Stimulated activated CD4-positive, alpha-beta T cell treated with anti-CD3 and anti-CD28 coated beads, TNF-alpha, amount 100 ng/mL, for 1 hour (primary cell): ENCODE measurements at places on chromosomes 11 and 22.

- DNase-seq, result no peak
Measured at GRCh38 chr11:118061586-118062125, 15.2 kb upstream of the TMPRSS4 start.

- DNase-seq, result no peak
Measured at GRCh38 chr11:93869830-93870229, 19.4 kb upstream of the VSTM5 start.

GRCh38 chr22:17977371-17977770 lies 47.0 kb downstream of the MICAL3 start:
- DNase-seq, result no peak

DNA sequence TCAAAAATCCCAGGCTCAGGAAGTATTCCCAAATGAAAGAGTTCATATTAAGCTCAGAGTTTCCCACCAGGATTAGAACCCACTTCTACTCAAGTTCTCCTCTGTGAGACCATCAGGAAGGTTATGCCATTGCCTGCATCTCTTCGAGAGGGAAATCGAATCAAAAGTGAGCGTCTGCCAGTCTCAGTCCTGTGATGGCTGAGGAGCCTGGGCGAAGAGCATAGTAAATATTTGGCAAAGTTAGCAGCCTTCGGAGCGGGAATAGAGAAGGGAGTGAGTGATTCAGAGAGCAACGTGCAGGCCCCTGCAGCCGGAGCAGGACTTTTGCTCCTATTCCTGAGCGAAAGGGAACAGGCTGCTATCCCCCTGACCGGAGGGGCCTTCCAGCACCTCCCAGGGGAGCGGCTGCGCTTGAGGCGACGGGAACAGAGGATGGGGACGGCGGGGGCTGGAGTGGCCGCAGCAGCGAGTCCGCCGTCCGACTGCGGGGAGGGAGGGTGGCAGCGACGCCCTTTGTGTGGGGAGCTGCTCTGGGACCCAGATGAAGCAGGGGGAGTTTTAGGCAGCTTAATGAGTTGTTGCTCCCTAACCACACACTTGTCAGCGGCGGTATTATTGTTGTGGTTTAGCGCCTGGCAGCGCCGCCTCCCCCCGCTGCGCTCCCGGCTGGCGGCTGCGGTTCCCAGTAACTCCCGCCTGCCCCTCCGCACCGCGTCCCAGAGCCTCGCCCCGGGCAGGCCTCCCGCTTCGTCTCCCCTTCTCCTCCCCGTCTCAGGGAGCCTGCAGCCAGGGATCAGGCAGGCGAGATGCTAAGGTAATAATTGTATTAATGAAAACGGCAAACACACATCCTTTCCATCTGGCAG lies 21.7 kb upstream of the NRGN start:
- no peak for DNase-seq

DNA sequence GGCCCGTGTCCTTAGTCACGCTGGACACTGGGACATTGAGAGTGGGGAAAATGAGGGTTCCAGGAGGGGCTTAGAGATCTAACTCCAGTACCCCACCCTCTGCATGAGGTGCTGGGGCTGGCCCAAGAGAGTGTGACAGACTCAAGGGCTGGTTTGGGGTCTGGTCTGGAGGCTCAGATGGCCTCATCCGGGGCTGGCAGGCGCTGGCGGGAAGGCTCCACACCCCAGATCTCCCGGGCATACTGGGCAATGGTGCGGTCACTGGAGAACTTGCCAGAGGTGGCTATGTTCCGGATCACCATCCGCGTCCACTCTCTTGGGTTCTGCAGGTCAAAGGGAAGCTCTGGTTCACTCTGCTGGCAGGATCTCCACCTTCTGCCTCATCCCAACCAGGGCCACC lies 2.5 kb upstream of the RASGRP2 start:
- no peak for DNase-seq

- peak; percentile 16 for DNase-seq
Measured at GRCh38 chr22:35380537-35381423, at the start of gene HMOX1. Gene HMOX1 (plus strand): TSS chr22:35381096. CDS start chr22:35381174, 78 bp downstream.

DNA sequence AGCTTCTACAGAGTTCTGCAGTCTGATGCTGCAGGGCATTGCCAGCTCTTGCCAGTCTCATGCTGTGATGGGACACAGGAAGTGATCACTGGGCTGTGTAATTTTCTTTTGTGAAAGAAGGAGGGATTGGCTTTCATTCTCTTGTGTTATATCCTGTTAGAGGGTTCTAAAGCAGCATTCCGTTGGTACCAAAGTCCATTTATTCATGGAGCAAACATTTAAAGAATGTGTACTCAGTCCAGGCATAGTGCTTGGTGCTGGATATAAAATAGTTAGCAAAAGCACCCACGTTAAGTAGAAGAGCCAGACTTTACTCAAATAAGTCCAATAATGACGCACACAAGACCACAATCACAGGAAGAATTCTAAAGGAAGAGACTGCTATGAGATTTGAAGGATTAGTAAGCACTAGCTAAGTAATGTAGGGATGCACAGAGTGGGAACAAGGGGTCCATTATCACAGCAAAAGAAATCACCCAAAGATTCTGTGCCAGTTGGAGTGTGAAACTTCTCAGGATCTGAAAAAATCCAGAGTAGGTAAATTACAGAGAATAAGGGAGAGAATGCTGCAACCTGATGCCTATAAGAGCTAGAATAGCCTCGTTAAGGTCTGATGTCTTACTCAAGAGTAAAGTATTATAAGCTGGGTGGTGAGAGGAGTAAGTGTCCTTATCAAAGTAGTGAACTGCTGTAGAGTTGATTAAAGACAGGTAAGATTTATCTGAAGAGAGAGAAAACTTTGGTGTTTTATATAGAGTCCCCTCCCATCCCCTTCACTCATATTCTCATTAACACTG lies 728.3 kb downstream of the METTL15 start:
- DNase-seq, result no peak

DNA sequence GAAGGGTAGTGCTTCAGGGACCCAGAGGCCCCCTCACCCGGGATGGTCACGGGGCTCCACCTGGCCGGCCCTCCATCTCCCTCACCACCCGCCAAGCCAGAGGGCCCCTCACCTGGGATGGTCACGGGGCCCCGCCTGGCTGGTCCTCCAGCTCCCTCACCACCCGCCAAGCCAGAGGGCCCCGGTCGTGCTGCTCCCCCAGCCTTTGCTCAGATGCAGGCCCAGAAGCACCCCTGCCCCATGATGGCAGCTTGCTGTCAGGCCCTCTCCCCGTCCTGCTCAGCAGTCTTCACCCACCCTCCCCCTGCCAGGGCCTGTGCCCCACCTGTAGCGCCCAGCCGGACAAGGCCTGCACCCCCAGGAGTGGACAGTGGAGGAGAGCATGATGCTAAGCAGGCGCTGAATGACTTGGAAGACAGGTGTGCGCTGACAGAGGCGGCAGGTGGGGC lies 7.3 kb downstream of the DENND6B start:
- DNase-seq, result no peak

- DNase-seq, result no peak
Measured at GRCh38 chr11:105456950-105457349, 152.9 kb upstream of the GRIA4 start.

- DNase-seq, result no peak
Measured at GRCh38 chr11:71144736-71145135, 107.6 kb downstream of the SHANK2 start.

GRCh38 chr11:128492903-128493569 lies 94.3 kb downstream of the ETS1 start:
- DNase-seq, result no peak

DNA sequence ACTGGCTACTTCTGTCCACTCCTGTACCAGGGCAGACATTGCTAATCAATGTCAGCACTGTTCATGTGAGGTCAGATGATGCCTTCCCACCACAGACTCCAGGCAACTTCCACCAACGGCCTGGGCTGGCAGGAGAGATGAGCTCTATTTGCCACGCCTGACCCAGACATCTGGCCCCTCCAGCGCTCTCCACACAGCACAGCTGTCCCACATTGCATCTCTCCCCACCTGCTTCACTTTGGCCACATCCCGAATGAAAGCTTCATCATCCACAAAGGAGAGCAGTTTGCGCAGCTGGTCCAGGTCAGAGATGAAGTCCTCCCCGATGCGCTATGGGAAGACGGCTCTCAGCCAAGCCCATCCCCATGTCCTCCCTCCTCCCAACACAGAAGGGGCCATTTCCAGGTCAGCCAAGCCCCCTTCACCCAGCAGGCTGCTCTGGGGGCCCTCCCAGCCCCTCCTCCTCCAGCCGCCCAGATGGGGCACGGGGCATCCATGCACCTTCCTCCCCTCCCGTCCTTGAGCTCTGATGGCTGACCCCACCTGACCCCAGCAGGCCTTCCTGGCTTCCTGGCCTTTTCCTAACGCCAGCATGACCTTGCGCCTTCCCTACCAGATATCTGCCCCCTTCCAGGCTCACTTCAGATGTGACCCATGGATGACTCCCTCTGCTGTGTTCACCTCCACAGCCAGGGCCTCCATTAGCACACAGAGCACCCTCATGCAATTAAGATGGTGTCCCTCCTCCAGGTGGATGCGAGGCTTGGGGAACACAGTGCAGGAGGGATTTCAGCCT lies 7.4 kb downstream of the PYGM start:
- DNase-seq, result no peak

DNA sequence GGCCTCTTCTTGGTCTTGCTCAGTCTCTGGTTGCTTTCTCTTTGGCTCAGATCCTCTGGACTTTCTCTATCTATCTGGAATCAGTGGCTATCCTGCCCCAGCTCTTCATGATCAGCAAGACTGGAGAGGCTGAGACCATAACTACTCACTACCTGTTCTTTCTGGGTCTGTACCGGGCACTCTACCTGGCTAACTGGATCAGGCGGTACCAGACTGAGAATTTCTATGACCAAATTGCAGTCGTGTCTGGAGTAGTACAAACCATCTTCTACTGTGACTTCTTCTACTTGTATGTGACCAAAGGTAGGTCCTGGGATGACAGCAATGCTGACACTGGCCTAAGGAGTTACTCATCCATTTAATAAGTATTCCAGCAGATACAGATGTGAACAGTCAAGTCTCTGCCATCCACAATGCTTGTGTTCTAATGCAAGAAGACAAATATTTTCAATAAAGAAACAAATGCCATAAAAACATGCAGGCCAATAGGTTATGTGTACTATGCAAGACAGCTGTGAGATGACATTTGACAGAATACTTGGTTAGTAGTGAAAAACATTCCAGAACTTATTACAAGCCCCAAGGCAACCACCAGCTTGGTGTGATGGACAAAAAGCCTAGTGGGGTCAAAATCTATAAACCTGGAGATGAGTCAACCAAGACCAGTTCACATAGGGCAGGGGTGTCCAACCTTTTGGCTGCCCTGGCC lies 13.4 kb downstream of the KDELR3 start:
- DNase-seq, result no peak

DNA sequence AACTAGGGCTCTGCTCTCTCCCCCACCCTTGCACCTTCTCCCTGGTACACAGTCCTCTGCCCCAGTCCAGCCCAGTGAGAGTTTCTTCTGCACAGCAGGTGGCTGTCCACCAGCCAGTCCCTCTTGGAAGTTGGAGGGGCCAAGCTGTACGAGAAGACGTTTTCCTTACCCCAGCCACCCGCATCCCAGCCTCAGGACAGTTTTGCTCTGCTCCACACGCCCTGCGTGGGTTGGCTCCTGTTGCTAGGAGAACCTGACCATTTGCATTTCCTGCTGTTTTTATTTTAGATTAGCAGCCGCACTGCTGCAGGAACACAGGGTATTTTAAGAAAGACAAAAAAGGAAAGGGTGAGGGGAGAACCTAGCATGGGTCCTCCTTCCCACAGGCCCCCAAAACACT lies 17.6 kb upstream of the NRGN start:
- no peak for DNase-seq

DNA sequence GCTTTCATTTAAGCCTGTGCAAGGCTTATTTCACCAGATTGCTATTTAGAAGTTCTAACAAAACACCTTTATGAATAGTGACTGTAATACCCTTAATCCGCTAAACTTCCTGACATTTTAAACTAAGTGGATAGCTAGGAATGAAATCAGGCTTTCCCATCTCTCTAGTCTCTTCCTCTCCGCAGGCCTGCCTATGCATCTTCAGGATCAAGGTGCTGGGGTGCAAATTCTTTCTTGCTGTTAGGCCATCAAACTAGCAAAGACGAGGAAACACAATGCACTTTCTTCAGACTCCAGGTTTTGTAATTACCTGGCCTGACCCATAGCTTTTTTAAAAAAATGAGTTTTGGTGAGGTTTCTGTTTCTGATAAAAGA lies 149.4 kb downstream of the DBX1 start:
- DNase-seq, result no peak

DNA sequence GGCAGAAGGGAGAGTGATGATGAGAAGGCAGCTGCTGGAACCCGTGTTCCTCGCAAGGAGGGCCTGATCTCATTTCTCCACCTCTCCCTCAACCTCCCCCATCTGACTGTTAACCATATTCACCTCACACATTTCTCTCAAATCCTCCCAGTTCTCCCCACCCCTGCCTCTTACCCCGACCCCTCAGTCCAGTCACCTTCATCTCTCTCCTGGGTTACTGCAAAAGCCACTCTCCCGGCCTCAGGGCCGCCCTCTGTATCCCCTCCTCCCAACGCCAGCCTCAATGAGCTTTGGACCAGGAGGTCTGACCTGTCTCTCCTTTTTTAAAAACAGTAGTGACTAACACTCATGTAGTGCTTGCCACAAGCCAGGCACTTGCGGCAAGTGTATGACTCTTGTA lies 29.5 kb upstream of the LMO1 start:
- DNase-seq, result no peak

- DNase-seq, result no peak
Measured at GRCh38 chr11:67118181-67118766, 789 bp upstream of the KDM2A start.

DNA sequence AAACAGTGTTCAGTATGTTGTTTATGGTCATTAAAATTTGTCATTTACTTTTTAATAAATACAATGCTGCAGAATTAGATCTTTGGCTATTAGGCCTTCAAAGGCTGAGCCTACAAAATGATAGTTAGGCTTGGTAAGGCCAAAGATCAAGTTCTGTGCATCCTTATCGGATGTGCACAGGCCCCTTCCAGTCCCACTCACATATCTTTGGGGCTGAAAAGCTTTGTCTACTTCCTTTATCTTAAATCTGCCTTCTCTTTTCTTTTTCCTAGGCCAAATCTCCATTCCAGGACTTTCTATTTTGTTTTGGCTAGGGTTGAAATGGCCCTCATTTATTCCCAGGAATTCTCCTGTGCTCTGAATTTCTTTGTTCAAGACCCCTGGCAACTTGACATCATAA lies 3.4 kb upstream of the GLB1L2 start:
- DNase-seq, result no peak

GRCh38 chr11:88377144-88377543 lies 39.6 kb upstream of the CTSC start:
- no peak for DNase-seq

GRCh38 chr22:36700711-36701670 lies 2.6 kb downstream of the CACNG2 start:
- DNase-seq, result no peak

DNA sequence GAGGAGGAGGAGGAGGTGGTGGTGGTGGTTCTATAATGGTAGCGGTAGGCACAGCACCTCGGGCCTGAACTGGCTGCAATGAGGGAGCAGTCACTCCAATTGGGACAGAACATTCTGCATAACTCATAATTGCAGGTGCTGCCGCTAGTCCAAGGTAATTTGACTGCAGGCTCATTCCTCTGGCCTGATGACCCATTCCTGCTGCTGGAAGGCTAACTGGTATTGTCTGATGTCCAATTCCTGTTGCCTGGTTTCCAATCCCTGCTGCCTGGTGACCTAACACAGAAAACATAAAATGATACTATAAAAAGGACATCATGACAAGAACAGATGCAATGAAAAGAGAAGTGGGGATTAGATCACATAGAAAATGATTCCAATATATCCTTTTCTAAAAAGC lies 7.9 kb upstream of the AGBL2 start:
- no peak for DNase-seq
